T-helper 2 cell (primary cell): ENCODE measurements at places on chromosomes 4 and X.
A peak's percentile ranks its signal among the peaks of the same experiment; 100 is the strongest.

DNA sequence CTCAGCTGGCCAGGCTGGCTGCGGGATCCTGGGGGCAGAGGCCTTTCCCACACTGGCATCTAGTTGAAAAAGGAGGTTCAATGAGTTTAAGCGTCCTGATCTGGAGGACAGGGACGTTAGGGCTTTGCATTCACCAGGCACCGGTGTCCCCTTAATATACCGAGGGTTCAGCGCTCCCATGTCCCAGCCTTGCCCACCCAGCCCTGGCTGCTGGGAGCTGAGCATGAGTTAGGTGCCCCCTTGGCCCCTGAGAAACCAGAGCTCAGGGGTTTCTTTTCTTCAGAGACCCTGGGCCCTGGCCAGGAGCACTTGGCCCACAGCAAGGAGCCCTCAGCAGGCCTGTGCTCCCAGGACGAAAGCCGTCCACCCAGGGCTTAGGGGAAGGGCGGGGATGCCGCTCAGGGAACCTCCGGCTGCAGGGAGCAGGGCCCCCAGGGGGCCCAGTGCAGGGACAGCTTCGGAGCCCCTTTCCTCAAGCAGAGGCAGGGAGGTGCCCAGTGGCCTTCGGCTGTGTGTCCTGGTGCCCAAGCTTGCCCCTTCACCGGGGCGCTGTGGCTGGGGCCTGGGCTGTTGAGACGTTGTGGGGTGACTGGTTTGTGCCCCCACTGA, 20.9 kb upstream of the DUSP9 start:
- no peak for DNase-seq

GRCh38 chr4:104093247-104093646, 373.5 kb upstream of the TACR3 start:
- DNase-seq, result no peak

- no peak for DNase-seq
Measured at GRCh38 chr4:14415146-14415545, 587.1 kb upstream of the CPEB2 start.

- DNase-seq, result no peak
Measured at GRCh38 chr4:108427946-108428485, 192.4 kb upstream of the RPL34 start.

GRCh38 chr4:47907089-47907646, 7.2 kb downstream of the NFXL1 start:
- DNase-seq, result no peak

DNA sequence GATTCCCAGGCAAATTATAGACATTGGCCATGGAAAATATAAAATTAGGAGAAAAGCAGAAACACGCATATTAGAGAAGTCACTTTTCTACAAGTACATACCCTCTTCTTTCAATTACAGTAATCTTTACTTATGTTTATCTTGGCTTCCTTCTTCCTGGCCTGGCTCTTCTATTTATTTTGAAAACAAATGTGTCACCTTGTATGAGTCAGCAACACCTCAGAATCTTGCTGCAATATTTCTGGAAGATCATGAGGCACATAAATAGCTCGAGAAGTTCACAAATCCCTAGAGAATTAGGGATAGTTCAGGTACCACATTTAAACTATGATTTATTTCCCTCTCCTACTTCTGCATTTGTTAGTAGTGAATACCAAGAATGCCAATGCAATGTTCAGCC, 124.6 kb downstream of the ANOS1 start:
- no peak for DNase-seq

DNA sequence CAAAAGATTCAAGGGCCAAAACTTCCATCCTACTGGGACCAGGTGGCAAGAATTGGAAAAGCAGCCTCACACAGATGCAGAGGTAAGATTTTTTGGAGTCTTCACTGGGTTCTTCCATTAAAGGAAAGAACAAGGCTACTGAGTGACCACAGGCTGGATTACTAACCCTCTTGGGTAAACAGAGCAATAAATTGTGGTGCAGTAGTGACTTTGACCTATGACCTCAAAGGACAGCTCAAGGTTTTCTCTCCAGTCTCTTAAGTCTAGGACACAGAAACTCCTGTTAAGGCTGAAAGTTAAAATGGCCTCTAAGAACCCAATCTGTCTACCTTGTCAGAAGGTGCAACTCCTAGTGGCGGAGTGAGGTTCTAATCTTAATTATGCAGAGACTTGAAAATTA, 464.9 kb downstream of the SMARCA1 start:
- DNase-seq, result no peak

GRCh38 chrX:153474718-153475117, 4.3 kb upstream of the HAUS7 start:
- DNase-seq, result peak; percentile 19

DNA sequence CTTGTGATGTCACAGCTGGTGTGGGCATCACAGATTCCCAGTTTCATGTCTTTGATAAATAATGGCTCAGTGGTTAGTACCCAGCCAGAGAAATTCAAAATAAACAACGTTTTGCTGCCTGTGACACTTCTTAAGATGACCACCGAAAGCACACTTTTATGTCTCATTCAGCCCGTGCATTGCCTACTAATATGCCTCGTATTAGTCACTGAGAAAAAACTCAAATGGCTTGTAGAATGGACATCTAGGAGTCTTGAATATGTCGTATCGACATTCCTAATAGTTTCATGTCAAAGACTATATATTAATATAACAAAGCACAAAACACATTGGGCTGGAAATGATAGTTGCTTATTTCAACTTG, 103.9 kb upstream of the FAT1 start:
- DNase-seq, result no peak

DNA sequence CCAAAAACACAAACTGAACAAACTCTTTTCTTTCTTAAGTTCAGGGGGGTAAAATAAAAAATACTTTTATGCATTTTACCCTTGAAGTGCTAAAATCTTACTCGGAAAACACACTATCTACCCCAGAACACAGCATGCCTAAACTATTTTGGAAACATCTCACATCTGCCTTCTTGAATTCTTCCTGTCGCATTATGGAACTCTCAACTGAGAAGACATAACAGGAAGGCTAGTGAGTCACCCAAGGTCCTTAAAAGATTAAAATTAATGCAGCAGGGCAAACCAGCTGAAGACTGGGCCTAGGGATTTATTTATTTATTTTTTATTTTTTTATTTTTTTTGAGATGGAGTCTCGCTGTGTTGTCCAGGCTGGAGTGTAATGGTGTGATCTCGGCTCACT, 208.2 kb downstream of the APBB2 start:
- no peak for DNase-seq

GRCh38 chr4:177356921-177357320, 47.2 kb downstream of the NEIL3 start:
- DNase-seq, result no peak

DNA sequence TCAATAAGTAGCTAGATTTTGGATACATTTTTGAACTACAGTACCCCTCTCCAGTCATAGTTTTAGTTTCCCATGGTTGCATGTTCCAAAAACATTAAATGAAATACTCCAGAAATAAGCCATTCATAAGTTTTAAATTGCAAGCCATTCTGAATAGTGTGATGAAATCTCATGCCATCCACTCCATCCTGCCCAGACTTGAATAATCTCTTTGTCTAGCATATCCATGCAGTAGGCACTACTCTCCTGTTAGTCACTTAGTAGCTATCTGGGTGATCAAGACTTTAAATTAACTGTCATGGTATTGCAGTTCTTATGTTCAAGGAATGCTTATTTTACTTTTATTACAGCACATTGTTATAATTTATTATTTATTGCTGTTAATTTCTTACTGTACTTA, 237.4 kb downstream of the SPANXN1 start:
- DNase-seq, result no peak

DNA sequence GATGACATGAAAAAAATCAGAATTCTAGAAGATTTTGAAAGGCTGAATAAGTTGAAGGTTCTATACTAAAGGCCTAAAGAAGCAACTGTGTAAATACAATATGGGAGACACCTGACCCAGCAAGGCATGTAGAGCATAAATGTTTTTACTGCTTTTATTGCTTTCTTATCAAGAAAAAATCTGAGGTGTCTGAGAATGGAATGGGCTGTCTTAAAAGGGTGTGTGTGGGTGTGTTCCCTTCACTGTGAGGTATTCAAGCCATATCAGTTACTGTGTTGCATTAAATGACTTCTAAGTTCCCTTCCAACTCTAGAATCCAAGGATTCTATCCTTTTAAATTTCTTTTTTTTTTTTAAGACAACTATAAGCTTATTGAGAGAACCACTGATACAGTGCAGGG, 15.7 kb downstream of the ATP8A1 start:
- no peak for DNase-seq

GRCh38 chr4:48069026-48069425, 52.5 kb downstream of the NIPAL1 start:
- DNase-seq, result no peak

- DNase-seq, result no peak
Measured at GRCh38 chr4:56321251-56321650, 66.0 kb downstream of the AASDH start.

DNA sequence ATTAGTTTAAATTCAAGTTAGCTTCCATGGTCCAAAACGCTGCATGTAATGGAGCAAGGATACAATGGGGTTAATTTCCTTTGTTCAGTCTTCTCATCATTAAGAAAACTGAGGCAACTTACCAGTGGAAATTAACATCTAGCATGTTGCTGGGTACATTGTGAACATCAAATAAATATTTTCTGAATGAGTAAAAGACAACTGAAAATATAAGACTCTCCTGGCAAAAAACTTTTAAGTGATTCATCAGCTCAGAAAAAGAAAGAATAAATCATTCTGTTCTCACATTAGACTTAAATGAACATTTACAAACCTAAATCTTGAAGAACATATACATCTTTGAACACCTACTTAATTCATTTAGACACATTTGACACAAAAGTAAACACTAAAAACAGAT, 138.4 kb upstream of the ETNPPL start:
- DNase-seq, result no peak

GRCh38 chrX:57741107-57741506, 61.0 kb upstream of the NLRP2B start:
- DNase-seq, result no peak

DNA sequence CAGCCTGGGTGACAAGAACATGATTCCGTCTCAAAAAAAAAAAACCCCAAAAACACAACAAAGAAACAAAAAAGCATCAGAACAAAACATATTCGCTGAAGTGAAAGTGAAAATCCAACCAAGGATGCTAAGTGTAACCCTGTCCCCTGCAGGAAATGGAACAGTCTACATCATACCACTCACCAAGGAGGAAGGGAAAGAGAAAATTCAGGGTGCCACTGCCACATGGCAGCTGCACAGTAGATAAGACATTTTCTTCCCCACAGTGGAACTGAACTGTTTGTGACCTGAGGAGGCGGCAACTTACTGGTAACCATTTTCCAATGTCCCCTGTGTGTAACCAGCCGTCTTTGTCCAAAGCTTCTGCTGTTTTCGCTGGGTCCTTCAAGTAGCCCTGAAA, 28.2 kb upstream of the CENPU start:
- DNase-seq, result no peak

- DNase-seq, result peak; percentile 73
Measured at GRCh38 chrX:119790977-119791436, 423 bp downstream of the RPL39 start.
